NCI-H1436 (cell line): ENCODE measurements at places on chromosomes 1 and 21.

GRCh38 chr1:73907051-73907450 lies 290.9 kb downstream of the LRRIQ3 start:
- no peak for DNase-seq

DNA sequence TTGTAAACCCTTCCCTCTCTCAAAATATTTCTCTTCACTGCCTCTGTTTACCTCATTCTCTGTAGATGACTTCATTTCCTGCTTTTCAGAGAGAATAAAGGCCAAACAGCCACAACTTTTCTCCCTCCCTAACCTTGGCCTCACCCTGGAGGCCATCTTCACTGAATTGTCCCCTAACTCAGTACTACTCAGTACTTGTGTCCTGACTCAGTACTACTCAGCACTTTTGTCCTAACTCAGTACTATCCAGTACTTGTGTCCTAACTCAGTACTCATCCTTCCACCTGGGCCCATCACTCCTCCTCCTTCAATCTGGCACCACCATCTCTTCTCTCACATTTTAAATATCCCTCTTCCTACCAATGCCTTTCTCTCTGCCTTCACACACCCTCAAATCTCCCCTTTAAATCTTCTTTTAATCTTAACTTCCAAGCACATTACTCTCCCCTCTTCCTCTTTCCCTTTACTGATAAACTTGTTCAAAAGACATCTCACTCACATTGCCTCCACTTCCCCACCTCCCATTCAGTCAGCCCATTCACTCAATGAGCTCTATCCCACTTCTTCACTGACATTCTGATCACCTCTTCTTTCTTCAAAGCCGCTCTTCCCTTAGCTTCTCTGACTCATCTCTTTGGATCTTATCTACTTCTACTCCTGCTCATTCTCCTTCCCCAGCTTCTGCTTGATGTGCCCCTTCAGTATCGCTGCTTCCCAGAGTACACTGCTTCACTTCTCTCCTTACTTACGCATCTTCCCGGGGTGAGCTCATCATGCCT lies 121.4 kb downstream of the RNF220 start:
- no peak for DNase-seq

GRCh38 chr1:36446271-36446670 lies 4.0 kb downstream of the OSCP1 start:
- DNase-seq, result peak; percentile 11

DNA sequence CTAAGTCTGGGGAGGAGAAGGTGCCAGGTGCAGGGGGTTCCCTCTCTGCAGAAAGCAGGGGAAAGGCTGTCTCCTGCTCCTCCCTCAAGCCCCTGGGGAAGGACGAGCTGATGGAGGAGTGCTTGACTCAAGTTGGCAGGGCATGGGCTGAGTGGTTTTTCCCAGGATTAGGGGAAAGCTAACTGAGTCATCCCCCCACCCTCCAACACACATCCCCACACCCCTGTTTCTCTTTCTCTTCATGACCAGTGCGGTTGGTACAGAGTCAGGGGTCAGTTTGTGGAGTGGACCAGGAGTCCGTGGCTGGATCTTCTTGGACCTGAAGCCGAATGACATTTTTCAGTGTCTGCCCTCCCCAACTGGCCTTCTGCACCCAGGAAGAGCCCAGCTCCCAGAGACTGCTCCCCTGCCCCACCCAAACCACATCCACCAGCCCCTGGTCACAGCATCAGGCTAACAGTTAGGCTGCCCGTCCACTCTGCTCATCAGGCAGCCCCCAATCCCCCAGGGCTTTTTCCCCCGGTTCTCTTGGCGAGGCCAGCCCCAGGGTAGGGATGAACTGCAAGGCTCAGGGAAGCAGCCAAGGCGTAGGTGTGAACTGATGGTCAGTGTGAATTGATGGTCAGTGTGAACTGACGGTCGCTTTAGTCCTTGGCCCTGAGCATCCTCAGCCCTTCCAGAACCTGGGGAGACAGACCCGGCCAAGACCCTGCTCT lies 81.0 kb downstream of the PAX7 start:
- no peak for DNase-seq

DNA sequence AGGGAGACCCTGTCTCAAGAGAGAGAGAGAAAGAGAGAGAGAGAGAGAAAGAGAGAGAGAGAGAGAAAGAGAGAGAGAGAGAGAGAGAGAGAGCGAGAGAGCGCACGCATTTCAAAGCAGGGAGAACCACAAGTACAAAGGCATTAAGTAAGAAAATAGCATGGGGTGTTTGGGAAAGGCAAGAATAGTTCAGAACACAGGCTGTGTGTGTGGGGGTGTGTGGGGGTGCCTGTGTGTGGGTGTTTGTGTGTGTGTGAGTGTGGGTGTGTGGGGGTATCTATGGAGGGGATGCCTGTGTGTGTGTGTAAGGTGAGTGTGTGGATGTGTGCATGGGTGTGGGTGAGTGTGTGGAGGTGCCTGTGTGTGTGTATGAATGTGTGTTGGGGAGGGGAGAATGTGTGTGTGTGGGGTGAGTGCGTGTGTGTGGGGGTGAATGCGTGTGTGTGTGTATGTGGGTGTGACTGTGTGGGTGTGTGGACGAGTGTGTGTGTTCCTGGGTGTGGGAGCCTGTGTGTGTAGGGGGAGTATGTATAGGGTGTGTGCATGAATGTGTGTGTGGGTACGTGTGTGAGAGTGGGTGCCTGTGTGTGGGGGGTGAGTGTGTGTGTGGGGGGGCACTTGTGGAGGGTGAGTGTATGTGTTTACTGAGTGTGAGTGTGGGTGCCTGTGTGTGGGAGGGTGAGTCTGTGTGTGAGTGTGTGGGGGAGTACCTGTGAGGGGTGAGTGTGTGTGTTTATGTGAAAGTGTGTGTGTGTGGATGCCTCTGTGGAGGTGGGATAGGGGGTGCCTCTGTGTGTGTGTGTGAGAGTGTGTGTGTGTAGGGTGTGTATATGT lies 19.1 kb upstream of the HDAC1 start:
- no peak for DNase-seq

DNA sequence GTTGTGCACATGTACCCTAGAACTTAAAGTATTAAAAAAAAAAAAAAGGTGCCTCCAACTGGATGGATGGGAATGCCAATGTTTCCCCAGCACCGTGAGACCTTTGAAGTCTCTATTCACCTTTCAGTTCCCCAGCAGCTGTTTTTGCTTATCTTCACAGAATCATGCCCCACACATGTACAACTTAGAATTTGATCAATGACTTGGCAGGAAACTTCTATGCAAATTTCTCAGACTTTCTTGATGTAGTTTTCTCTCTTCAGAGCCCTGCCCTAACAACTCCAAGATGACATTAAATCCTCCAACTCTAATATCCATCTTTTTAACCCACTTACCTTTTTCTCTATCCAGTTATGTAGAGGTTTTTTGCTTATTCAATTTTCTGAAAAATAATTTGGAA lies 144.3 kb downstream of the PLPPR5 start:
- no peak for DNase-seq

- DNase-seq, result no peak
These were observed 229.6 kb upstream of the JUN start for GRCh38 chr1:59013276-59013927.

DNA sequence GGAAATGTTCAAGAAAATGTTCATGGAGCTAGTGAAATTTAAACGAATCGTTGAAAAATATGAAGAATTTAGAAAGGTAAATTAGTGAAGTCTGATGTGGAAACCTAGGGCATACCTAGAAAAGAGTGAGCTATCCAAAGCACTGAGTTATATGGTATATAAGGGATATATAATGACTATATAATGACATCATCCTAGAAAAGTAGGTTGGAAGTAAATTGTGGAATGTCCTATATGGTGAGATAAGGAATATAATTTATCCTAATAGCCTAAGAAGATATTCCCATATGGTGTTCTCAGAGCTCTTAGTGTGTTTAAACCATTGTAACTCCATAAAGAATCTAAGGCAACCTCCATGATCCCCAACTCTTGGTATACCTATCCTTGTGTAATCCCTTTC lies 876.4 kb upstream of the ADGRL2 start:
- DNase-seq, result no peak

DNA sequence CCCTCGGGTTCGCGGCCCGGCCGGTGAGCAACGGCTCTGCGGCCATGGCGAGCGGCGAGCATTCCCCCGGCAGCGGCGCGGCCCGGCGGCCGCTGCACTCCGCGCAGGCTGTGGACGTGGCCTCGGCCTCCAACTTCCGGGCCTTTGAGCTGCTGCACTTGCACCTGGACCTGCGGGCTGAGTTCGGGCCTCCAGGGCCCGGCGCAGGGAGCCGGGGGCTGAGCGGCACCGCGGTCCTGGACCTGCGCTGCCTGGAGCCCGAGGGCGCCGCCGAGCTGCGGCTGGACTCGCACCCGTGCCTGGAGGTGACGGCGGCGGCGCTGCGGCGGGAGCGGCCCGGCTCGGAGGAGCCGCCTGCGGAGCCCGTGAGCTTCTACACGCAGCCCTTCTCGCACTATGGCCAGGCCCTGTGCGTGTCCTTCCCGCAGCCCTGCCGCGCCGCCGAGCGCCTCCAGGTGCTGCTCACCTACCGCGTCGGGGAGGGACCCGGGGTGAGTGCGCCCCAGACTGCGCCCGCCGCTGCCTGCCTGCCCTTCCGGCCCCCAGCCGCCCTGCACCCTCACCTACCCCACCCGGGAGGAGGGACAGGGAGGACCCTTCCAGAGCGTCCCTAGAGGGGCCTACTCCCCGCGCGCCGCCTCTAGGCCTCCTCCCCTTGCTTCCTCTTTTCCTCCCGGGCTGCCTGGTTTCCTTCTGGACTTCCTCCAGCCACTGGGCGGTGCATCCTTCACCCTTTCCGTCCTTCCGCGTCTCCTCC lies at the start of gene RNPEP:
Gene RNPEP, plus strand, starts transcription at position 26 of the 757 bp plus-strand sequence. Its CDS starts 19 bp downstream, at position 45.
- peak; percentile 52 for DNase-seq

- DNase-seq, result no peak
These were observed 2.4 kb downstream of the GUCA2A start for GRCh38 chr1:42162181-42162580.

GRCh38 chr21:44522753-44523204 lies 17.2 kb downstream of the KRTAP10-1 start:
- DNase-seq, result no peak

DNA sequence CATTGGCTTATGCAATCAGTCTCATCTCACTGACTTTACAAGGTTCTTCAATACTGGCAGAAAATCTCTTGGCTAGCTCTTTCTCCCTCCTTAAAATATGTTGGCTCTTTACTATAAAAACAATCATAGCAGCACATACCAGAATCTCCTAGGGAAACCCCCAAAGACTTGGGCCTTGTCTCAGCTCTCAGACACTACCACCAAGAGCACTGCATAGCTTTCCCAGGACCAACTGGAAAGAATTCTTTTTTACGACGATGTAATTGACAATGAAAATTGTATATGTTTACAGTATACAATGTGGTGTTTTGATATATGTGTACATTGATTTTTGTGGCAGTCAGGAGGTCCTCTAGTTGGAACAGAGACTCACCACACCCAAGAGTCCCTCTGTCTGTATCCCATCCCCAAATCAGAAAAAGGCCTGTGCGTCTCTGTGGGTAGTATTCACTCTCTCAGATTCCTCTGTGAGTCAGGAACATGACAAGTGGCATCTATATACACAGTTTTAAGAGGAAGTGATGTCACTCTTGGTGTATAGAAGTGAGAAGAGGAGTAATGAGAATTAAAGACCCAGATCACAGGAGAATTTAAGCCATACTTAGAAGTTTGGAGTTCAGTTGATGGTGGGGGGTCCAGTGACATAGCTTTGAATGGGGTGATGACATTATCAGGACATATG lies 21.1 kb downstream of the SMAP2 start:
- DNase-seq, result no peak

- DNase-seq, result no peak
These were observed 11.0 kb downstream of the MEGF6 start for GRCh38 chr1:3600354-3600753.

DNA sequence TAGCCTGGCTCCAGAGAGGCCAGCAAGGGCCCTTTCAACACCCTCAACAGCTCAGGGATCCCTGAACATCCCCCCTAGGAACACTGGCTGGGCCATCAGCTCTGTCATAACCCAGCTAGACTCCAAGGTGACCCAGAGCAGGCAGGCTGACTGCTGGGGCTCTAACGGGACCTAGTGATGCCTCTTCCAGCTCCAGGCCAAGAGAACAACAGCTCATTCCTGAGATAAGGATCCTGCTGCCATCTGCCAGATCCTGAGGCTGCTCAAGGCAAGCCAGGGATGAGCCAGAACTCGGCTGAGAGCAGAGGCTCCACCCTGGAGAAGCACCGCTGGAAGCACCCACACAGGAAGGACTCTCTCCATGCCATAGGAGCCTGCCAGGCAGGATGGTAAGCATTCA lies 2.0 kb downstream of the VSIG8 start:
- DNase-seq, result no peak

GRCh38 chr1:60589916-60590315 lies 492.4 kb upstream of the NFIA start:
- DNase-seq, result no peak

DNA sequence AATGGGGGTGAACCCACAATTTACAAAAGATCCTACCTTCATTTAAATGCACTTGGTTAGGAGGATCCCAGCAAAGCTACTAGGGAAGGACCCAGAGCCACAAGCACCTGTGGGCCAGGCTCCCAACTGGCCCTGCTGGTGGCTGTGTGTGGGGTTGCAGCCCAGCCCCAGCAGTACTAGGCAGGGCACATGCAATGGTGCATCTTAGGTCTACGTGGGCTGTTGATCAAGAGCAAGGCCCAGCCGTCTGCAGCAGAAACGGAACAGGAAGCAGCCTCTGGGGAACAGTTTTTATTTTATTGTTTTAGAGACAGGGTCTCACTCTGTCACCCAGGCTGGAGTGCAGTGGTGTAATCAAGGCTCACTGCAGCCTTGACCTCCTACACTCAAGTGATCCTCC lies 134.1 kb upstream of the RAB4A start:
- no peak for DNase-seq

DNA sequence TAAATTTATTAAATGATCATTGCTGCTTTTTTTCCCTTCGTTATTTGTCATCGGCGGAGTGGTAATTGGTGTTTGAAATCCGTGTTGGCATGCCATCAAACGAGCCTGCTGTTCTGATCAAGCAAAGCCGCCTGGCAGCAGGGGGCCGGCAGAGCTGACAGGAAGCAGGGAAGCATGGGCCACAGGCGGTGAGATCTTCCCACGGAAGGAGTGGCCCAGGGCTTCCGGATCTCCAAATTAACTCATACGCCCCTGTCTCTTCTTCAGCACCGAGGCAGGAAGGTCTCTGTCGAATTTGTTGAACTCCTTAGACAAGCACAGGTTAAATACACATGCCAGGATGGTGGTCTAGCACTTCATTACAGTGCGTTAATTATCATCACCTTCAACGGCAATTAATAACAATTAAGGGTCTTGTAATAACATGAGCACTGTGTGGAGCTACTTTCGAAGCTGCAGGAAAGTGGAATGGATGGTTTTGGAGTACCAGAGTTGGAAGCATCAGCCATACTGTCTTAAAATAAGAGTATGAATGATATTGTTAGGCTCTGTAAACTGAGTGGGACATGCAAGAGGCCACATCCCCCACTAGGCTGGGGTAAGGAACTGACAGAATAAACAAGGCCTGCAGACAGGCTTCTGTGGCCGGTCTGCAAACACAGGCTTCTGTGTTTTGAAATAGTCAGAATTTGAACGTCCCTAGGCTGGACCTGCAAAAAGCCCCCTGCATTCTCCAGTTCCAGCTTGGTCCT lies 199.4 kb upstream of the DAB1 start:
- no peak for DNase-seq

- DNase-seq, result no peak
These were observed 693.7 kb downstream of the MATN1 start for GRCh38 chr1:30029677-30030076.
